Right hindlimb (tissue), 1 donor: ENCODE measurements at places on chromosomes 1 and 21.
A peak's percentile ranks its signal among the peaks of the same experiment; 100 is the strongest.

DNA sequence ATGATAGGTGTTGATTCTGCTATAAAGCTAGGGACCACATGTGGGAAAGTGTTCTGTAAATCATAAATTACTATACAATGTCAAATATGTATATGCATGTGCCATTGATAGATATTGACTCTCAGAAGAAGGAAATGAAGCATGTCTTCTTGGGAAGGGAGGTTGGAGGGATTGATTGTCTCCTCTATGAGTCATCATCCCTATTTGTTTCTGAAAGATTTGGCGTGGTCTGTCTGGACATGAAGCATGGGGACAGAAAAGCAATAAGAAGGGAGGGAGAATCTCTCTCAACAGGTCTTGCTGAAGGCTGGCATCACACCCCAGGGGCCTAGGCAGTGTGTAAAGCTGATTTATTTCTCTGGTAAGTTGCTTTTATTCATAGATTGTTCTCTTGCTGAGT lies 98.0 kb upstream of the KCNJ6 start:
- no peak for DNase-seq

- DNase-seq = peak; percentile 88
Measured at GRCh38 chr1:47432071-47433036, 5.5 kb upstream of the FOXD2 start.

- DNase-seq = no peak
Measured at GRCh38 chr1:248906753-248907661, 972 bp downstream of the PGBD2 start.

DNA sequence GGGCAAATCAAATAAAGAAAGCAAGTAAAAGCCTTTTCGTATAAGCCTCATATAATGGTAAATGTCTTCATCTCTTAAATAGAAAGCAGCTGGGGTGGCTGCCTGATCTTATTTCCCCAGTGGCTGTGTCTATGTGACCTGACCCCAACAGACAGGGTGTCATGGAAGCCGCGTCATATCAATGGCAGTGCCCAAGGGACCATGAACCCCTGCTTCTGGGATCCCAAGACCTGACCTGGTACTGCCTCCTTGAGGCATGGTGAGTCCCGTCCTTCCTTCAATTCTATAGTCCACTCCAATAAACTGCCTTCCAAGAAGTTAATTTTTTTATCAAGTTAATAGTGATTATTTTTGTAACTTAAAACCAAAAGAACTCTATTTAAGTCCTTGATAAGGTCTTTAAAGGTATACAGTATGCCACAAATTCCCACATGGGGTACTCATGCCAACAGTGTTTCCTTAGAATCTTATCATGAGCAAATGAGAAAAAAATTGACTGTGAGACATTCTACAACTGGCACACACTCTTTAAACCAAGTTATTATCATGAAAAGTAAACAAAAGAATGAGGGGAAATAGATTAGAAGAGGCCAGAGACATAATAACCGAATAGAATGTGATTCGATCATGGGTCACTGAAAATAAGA lies 104.6 kb downstream of the ADSS2 start:
- DNase-seq = no peak

GRCh38 chr1:187051618-187052232 lies 223.0 kb downstream of the PLA2G4A start:
- DNase-seq = no peak

DNA sequence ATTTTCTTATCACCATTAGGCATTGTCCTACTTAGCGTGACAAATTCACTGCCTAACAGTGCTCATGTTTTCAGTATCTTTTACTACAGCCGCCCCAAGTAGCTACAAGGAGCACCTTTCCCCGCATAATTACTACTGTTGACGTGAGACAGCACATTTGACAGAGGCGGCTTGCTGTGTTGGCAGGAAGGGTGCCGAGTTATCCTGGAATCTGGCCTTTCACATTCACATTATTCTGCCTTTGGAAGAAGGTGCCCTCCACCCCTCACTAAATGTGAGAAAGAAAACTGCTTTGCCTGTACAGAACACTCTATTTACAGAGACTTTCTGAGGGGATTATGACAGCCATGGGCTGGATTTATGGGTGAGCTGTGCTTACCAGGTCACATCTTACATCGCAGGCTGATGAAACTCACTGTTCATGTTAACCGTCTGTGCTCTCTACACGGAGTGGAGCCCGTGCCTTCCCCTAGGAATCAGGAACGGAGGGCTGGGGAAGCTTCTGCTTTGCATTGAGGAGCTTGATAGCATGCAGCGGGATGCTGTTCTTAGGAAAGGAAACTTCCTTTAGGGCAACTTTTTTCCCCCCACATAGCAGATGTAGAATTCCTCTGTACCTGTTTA lies 148.0 kb upstream of the ZRANB2 start:
- no peak for DNase-seq

- DNase-seq = no peak
Measured at GRCh38 chr1:15347182-15347581, 62.5 kb upstream of the EFHD2 start.

GRCh38 chr1:94719926-94720793 lies 100.0 kb upstream of the SLC44A3 start:
- DNase-seq = no peak

DNA sequence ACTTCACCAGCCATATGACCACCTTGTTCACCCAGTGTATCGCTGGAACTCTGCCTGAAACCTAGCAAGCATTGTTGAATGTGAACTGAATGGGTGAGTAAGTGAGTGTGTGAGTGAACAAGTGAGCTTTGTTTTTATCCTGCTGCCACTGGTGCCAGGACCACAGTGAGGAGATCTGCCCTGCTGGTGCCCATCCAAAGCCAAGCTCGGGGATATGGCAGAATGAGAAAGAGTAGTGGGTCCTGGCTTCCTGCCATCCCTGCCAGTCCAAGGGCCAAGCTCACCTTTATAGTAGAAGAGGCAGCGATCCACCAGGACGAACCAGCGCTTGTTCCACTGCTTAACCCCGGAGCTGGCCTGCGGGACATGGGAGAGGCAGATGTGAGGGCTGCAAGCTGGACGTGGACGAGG lies 53.4 kb upstream of the GOLT1A start:
- no peak for DNase-seq

DNA sequence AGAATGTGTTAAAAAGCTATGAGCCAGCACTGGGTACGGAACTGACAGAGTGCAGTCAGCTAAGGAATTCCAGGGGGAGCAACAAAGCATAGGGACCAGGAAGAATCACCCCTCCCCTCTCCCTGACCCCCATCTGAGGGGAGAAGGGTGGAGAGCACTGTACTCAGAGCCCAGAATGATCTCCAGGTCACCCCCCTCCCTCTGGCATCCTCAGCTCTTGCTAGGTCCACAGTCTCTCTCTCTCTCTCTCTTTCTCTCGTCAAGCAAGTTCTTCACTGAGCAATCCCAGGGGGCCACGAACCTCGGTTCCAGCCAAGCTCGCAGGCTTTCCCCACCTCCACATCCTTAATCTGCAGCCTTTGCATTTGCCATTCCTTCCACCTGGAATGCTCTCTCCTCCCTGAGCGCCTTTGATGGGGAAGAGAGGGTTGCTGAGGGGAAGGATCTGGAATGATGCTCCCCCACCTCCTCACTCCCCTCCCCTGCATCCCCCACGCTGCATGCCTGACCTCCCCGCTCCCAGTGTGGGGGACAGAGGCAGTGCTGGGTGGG lies 6.7 kb upstream of the WASF2 start:
- peak; percentile 80 for DNase-seq

DNA sequence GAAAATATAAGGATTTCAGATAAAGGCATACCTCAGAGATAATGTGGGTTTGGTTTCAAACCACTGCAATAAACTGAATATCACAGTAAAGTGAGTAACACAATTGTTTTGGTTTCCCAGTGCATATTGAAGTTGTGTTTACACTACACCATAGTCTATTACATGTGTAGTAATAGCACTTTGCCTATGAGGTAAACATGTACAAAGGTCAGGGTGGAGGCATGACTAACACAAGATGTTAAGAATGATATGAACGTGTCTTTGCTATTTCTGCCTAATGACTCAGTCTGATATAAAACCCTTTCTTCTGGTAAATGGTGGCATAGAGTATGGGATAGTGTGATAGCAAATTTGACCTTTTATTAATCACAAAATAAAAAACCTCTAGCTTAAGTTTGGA lies 621.5 kb upstream of the ADGRL2 start:
- DNase-seq = no peak

DNA sequence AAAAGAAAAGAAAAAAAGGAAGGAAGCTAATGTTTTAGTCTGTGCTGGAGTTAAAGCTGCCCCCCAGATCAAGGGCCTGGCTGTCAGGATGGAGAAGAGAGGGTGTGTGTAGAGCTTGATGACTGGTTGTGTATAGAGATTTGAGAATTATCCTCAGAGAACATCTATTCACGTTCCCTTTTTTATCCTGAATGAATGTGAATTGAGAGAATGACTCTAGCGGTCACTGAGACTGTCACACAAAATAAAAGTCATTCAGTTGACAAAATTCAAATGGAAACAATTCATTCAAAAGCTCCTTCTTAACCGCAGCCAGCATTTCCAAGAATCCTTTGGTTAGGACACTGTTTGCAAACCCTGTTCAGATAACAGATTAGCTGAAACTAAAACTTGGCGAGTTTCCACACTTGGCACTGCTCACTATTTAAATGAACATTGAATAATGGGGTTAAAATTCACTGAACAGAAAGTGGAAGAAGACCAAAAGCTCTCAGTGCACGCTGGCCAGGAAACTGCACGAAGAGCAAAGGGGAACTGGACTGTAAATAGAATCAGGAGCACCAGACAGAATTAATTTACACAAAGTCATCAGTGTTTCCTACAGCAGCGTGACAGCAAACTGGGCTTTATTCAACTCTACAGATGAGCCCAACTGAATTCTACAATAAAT lies 13.6 kb upstream of the FAM89A start:
- DNase-seq = peak; percentile 44

- peak; percentile 60 for DNase-seq
Measured at GRCh38 chr1:36109041-36109679, 15.9 kb downstream of the COL8A2 start.

DNA sequence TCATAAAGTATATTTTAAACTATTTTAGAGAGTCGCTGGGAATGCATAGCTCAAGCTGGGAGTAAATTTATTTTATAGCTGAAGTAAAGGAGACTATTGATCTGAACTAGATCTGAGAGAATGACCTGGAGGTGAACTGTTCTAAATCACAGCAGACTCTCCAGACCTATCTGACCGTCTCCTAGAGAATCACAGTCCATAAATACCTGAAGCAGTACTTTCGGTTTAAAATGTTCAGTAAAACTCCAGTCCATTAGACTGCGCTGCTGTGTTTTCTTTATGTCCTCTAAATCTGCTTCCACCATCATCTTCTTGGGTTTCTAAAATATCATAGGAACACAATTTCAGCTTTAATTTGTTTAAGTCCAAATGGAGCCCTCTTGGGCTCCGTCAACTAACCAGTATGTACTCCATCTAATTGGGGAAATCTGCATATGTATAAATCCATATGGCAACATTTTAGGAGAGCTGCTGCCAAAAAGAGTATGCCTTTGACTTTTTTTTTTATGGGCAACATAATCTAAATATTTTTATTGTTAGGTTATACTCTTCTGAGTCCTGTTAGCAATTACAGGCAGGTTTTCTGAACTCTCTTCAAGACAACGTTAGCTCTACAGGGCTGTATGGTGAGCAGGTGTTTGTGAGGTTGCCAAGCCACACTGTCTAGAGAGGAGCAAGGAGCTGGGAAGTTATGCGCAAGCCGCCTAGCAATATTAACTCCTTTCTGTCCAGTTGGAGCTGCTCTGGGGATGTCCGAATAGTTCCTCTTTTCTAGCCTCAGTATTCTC lies 111.2 kb downstream of the SPAG17 start:
- DNase-seq = peak; percentile 87

GRCh38 chr1:169594391-169594790 lies 8.1 kb upstream of the F5 start:
- DNase-seq = no peak

DNA sequence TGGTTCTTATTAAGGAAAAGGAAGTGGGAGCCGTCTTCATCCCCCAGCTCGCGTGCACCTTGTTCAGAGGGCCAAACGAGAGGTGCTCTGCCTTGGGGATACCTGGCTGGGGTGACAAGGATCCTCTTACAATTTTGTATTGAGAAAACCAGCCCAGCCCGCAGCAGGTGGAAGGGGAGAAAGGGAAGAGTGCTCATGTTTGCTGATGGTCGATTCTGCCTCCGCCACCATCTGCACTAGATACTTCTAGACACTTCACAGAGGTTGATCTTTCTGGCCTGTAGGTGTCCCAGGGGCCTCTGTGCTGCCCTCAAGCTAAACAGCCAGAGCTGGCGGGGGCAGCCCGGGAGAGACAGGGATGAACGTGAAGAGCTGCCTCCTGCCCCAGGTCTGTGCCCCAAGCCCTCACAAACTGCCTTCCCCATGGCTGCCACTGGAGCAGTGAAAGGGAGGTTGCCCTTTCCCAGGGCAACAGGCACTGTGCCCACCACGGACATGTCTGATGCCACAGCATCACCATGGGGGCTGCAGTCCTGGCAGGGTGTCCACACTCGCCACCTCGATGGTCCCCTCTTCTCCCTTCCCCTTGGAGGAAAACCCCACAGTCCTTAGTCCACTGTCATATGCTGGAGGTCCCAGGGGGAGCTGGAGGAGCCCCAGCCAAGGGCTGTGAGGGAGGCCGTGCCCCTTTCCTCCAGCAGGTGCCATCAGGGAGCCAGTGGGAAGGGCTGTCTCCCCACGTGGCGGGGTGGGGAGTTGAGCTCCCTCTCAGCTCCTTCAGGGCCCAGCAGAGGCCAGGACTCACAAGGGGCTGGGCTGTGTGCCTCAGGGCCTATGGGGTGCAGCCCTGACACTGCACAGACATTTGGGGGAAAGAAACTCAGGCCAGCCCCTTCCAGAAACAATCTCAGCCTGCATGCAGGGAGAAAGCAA lies 8.1 kb downstream of the ADPRS start:
- peak; percentile 32 for DNase-seq

- no peak for DNase-seq
Measured at GRCh38 chr1:115496904-115497527, 144.8 kb upstream of the VANGL1 start.
